SK-N-SH (cell line): ENCODE measurements at places on chromosomes 2 and 18. TPM values are rescaled to one million over a fixed set of nuclear protein-coding genes. Genes with fewer than 3 reads are reported as not detected.

PTCD3 gene
- 44.5 and 55.1 TPM in 2 replicates for polyA plus RNA-seq

SIGLEC15 gene
- polyA plus RNA-seq, result 0.10 and 0.19 TPM in 2 replicates

MATN3 gene
- polyA plus RNA-seq, result 4.0 and 5.9 TPM in 2 replicates

C2orf92 gene
- 3.1 and 5.6 TPM in 2 replicates for polyA plus RNA-seq

PDE1A gene
- polyA plus RNA-seq, result 0.08 and 0.10 TPM in 2 replicates

VSNL1 gene
- 0.96 and 1.3 TPM in 2 replicates for polyA plus RNA-seq

IL1F10 gene
- polyA plus RNA-seq, result not detected in 2 replicates

FSIP2 gene
- not detected in 2 replicates for polyA plus RNA-seq

GRCh38 chr2:147135376-147135775, 709.5 kb upstream of the ACVR2A start:
- no peak for DNase-seq
- no peaks in the 10 kb centered on the region for H3K27me3 ChIP-seq
- H3K27ac ChIP-seq, result no peak overlapping the region
- no peak overlapping the region for H3K4me3 ChIP-seq
- H3K4me1 ChIP-seq, result no peaks in the 10 kb centered on the region

DNA sequence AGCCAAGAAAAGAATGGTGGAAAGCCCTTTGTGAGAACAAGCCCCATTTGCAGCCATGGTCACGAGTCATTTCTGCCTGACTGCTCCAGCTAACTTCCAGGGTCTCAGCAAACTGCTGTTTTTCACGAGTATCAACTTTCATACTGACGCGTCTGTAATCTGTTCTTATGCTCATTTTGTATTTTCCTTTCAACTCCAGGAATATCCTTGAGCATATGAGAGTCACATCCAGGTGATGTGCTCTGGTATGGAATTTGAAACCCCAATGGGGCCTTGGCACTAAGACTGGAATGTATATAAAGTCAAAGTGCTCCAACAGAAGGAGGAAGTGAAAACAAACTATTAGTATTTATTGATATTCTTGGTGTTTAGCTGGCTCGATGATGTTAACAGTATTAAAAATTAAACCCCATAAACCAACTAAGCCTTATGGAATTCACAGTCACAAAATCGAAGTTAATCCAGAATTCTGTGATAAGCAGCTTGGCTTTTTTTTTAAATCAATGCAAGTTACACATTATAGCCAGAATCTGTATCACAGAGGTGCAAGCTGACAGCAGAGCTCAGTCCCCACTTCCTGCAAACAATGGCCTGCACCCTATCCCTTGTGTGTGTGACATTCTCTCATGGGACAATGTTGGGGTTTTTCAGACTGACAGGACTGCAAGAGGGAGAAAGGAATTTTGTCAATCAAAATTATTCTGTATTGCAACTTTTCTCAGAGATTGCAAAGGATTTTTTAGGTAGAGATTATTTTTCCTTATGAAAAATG, 26.1 kb downstream of the SLC14A1 start:
- H3K27me3 ChIP-seq, result no peaks in the 10 kb centered on the region
- no peak overlapping the region for H3K4me3 ChIP-seq
- 0 out of 2 replicates have a peak overlapping the region, but pooled peaks have one; percentile 11 for H3K27ac ChIP-seq

GRCh38 chr2:239399921-239400595, 762 bp downstream of the HDAC4 start:
- H3K36me3 ChIP-seq, result no peaks in the 10 kb centered on the region
- H3K4me1 ChIP-seq, result peaks cover 15% of the 10 kb centered on the region; the same call in 1 of the 2 replicates
- H3K27me3 ChIP-seq, result no peaks in the 10 kb centered on the region

GRCh38 chr18:6941996-6942395, 175.6 kb downstream of the LAMA1 start:
- no peak overlapping the region for H3K27ac ChIP-seq
- H3K36me3 ChIP-seq, result no peaks in the 10 kb centered on the region
- H3K4me3 ChIP-seq, result no peak overlapping the region
- peaks cover 7% of the 10 kb centered on the region; the same call in 1 of the 2 replicates for H3K4me1 ChIP-seq

GRCh38 chr2:58427572-58428095, 186.5 kb upstream of the FANCL start:
- peak; percentile 51 for DNase-seq
- H3K4me1 ChIP-seq, result no peaks in the 10 kb centered on the region; the same call in none of the 2 replicates
- H3K4me3 ChIP-seq, result peak overlapping the region; percentile 51
- peak overlapping the region; percentile 51 for H3K27ac ChIP-seq

DNA sequence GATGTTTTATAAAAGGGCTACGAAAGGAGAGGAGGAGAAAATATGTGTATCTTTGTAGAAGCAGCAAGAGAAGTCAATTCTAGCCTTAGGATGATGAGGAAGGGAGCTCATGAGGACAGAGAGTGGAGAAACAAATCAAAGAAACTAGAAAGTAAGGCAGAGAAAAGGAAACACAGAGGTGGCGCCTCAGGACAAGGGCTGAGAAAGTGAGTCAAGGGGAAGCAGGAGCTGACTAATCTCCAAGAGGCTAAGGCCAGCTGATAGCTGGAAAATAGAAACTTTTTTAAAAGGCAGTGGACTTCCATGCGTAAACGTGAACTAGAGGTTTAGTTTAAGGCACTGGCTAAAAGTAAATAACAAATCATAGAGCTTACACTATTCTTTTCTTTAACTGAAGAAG, 173.3 kb downstream of the ANKRD44 start:
- peak overlapping the region; percentile 10; the same call in 1 of the 2 replicates for H3K4me3 ChIP-seq
- peaks cover 5% of the 10 kb centered on the region; the same call in 1 of the 2 replicates for H3K4me1 ChIP-seq
- DNase-seq, result no peak
- H3K27ac ChIP-seq, result no peak overlapping the region

DNA sequence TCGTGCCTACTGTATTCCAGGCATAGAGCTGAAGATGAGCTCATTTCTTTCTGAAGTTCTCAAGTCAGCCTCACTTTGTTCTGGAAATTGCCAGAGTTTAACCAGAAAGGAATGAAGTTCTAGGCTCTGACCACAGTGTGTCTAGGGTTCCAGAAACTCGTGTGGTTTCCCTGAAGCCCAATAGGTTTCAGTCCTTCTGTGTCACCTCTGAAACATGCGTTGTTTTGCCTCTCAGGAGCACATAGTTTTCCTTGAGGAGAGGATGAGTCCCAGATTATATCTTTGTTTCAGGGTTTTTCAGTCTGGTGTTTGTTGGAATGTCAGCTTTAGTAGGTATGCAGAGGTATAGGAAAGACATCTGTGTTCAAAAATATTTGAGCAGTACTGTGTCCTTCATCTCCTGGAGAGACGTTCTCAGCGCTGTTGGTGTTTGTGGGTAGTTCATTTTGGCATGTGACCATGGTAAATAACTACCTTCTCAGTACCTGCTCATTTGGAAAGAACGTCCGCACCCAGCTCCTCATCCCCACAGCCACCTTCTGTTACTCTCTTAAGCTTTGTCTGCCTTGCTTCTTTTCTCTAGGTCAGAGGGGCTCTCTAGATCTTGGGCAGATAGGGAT, 56.6 kb downstream of the RALBP1 start:
- peaks cover 14% of the 10 kb centered on the region for H3K4me1 ChIP-seq
- no peak overlapping the region for H3K27ac ChIP-seq
- H3K4me3 ChIP-seq, result no peak overlapping the region
- DNase-seq, result no peak

- no peak overlapping the region for H3K4me3 ChIP-seq
- H3K27ac ChIP-seq, result peak overlapping the region; percentile 50
- H3K27me3 ChIP-seq, result no peaks in the 10 kb centered on the region
- DNase-seq, result peak; percentile 74
- H3K36me3 ChIP-seq, result no peaks in the 10 kb centered on the region
Observed at GRCh38 chr18:55781481-55781957, 193.5 kb upstream of the TCF4 start.

GRCh38 chr18:54871231-54871630, 43.0 kb downstream of the RAB27B start:
- no peaks in the 10 kb centered on the region for H3K27me3 ChIP-seq
- H3K4me3 ChIP-seq, result no peak overlapping the region
- no peaks in the 10 kb centered on the region for H3K36me3 ChIP-seq
- no peaks in the 10 kb centered on the region for H3K4me1 ChIP-seq

DNA sequence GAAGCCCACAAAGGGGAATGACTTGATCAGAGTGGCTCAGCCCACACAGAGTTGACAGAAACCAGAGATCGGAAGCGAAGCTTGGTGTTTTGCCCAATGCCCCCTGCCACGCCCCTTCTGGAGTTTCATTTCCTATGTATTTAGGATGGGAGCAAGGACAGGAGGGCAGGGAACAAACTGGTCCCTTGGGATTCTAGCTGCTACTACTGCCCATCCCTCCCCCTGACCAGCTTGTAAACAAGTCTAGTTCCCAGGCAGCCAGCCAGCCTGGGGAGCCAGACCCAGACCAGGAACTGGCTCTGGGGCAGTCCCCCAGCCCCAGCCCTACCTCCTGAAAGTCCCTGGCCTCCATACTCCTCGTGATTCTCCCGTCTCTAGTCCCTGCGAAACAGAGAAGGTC, 8.3 kb downstream of the WNT6 start:
- H3K36me3 ChIP-seq, result no peaks in the 10 kb centered on the region
- no peak overlapping the region for H3K4me3 ChIP-seq
- H3K27me3 ChIP-seq, result peaks cover 20% of the 10 kb centered on the region; the same call in 1 of the 2 replicates
- H3K27ac ChIP-seq, result no peak overlapping the region
- DNase-seq, result no peak
- peaks cover 21% of the 10 kb centered on the region; the same call in 1 of the 2 replicates for H3K4me1 ChIP-seq

GRCh38 chr18:55246278-55246677, 287.0 kb upstream of the CCDC68 start:
- DNase-seq, result no peak
- H3K27me3 ChIP-seq, result no peaks in the 10 kb centered on the region
- peaks cover 73% of the 10 kb centered on the region for H3K36me3 ChIP-seq
- H3K27ac ChIP-seq, result peak overlapping the region; percentile 28; the same call in 1 of the 2 replicates
- H3K4me1 ChIP-seq, result peaks cover 48% of the 10 kb centered on the region
- no peak overlapping the region for H3K4me3 ChIP-seq

DNA sequence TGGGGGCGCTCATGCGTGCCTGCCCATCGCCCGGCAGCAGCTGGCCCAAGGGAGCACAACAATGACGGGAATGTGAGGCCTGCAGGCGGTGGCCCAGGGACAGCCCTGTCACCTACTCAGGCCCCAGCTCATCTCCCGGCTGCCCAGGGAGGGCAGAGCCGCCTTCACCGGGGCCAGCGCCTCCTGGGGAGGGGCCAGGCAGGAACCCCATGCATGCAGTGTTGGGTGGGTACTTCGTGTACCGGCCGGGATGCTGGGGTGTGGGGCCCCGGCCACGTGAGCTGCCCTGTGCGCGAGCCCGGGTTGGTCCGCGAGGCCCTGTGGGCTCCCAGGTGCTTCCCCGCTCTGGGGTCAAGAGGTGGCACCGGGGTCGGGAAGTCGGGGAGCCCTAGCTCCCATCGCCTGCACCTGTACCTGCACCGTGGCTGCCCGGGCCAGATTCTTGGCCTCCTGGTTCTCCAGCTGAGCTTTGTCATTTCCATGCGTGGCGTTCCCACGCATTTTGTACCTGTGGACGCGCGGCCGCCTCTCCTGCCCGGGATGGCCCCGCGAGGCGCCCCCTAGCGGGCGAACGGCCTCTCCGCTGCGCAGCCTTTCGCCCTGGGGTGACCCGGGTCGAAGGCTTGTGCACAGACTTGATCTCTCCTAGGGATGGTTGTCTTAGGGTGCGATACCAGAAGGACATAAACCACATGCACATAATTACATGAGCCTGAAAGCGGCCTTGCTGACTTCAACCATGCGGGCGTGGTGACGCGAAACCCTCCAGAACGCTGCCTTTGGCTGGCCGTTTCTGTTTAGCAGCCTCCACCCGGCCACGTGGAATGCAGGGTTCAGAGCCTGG, 950 bp downstream of the KLHL30 start:
- H3K27me3 ChIP-seq, result no peaks in the 10 kb centered on the region
- peaks cover 10% of the 10 kb centered on the region for H3K4me1 ChIP-seq
- no peak overlapping the region for H3K27ac ChIP-seq
- H3K4me3 ChIP-seq, result no peak overlapping the region
- no peaks in the 10 kb centered on the region for H3K36me3 ChIP-seq
- DNase-seq, result no peak

- H3K36me3 ChIP-seq, result no peaks in the 10 kb centered on the region
- H3K27ac ChIP-seq, result no peak overlapping the region
- peak overlapping the region; percentile 42; the same call in 1 of the 2 replicates for H3K4me3 ChIP-seq
- H3K4me1 ChIP-seq, result no peaks in the 10 kb centered on the region
- no peaks in the 10 kb centered on the region; the same call in 1 of the 2 replicates for H3K27me3 ChIP-seq
Observed at GRCh38 chr2:98148595-98149332, 61.8 kb downstream of the VWA3B start.

GRCh38 chr2:48259811-48260210, 270.1 kb upstream of the STON1 start:
- no peak overlapping the region for H3K4me3 ChIP-seq
- no peaks in the 10 kb centered on the region for H3K27me3 ChIP-seq
- H3K4me1 ChIP-seq, result no peaks in the 10 kb centered on the region
- H3K27ac ChIP-seq, result no peak overlapping the region

DNA sequence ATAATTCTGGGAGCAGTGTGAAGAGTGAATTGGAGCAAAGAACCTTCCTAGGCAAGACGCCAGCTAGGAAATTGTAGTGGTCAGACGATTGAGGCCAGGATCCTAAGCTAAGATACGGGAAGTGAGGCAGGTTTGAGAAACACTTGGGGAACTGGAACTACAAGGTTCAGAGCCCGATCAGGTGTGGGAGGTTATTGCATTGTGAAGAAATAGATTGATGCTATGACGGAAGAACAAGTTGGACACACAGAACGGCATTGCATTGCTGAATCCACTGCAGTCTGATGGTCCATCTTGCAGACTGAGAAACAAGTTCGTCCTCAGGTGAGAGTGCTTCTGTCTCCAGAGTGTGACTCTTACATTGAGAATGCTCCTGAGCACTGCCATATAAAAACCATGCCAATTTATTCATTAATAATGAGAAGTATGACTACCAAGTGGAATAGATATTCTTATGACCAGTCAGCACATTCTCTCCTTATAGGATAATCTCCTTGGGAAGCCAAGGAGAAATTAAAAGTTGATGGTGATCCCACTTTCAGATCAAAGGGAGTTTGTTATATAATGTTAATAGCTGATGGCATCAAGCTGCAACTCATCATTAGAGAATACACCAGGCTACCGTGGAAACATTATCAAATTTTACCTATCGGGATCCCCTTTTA, 30.9 kb downstream of the ANTXR1 start:
- H3K4me1 ChIP-seq, result no peaks in the 10 kb centered on the region
- no peaks in the 10 kb centered on the region for H3K27me3 ChIP-seq
- peaks cover 75% of the 10 kb centered on the region for H3K36me3 ChIP-seq
- H3K4me3 ChIP-seq, result no peak overlapping the region

DNA sequence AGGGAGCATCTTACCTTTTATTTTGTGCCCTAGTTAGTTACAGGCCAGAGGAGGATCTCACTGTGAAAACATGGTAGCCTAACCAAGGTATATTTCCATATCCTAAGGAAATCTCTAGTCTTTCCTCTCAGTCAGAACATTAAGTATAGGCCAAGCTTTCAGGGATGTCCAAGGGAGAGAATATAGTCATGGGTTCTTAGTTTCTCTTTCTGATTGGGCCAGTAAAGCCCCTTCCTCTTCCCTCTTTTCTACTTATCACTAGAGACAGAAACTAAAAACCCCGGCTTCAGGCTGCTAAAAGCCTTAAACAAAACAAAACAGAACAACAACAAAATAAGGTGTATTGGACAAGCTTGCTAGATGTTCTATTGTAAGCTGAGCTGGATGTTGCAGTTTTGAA, 44.3 kb upstream of the TNFRSF11A start:
- peak overlapping the region; percentile 36; the same call in 1 of the 2 replicates for H3K27ac ChIP-seq
- peaks cover 15% of the 10 kb centered on the region for H3K36me3 ChIP-seq
- H3K4me1 ChIP-seq, result peaks cover 18% of the 10 kb centered on the region; the same call in 1 of the 2 replicates
- no peaks in the 10 kb centered on the region for H3K27me3 ChIP-seq
